Ureter (tissue), 1 donor: ENCODE measurements at places on chromosomes 12 and 14. TPM values are rescaled to one million over a fixed set of nuclear protein-coding genes. Genes with fewer than 3 reads are reported as not detected.
A peak's percentile ranks its signal among the peaks of the same experiment; 100 is the strongest.

The GRIP1 gene
- total RNA-seq, result 31.1 TPM

The CLEC1B gene
- total RNA-seq, result not detected

The NRIP2 gene
- total RNA-seq, result 3.6 TPM

The ITGB7 gene
- 15.8 TPM for total RNA-seq

The TECPR2 gene
- 36.3 TPM for total RNA-seq

DNA sequence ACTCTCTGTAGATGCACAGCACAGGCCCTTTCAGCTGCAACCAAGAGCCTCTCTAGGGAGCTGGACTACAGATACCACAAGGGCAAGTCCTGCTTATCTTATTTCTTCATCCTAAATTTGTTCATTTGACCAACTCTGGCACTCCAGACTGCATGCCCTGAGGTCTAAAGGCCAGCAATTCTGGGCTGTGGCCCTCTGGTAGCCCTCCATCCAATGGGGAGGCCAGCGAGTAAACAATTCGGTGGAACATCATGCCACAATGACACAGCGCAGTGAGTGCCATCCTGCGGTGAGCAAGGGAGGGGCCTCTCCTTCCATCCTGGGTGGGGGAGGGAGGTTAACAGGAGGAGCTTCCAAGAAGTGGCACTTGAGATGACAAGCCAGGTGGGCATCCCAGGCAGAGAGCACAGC lies 652 bp upstream of the SELPLG start:
- no peak for DNase-seq

DNA sequence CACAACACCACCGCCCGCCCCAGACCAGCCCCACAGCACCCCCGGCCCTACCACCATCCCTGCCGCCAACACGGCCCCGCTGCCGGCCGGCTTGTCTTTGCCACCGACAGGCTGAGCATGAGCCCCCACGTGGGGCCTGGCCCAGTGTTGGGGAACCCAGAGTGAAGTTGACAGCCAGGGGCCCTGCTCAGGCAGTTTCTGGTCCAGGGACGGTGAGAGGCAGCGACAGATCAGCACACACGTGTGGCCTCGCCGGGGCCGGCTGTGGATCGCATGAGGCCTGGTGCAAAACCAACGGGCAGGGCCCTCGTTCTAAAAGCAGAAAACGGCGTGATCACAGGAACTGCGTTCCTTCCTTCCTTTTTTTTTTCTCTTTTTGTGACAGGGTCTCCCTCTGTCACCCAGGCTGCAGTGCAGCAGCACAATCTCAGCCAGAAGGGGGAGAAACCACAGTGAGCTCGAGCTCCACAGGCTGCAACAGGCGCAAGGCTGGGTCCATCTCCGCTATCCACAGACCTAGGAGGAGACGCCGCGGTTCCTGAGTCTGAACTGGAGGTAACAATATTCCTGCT lies 50.5 kb upstream of the FBRSL1 start:
- DNase-seq, result no peak

DNA sequence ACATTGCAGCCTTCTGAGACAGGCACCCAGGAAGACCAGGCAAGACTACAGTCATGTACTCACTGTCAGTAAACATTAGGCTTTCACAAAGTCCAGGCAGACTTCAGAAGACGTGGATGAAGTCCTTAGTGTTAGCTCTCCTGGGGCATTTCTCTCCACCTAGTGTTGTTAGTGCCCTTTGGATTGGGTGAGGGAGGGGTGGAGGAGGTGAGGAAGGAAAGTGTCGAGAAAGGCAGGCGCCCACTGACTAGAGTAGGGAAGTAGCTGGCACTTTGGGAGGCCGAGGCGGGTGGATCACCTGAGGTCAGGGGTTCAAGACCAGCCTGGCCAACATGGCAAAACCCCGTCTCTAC lies 20.2 kb downstream of the TMEM229B start:
- DNase-seq, result no peak

DNA sequence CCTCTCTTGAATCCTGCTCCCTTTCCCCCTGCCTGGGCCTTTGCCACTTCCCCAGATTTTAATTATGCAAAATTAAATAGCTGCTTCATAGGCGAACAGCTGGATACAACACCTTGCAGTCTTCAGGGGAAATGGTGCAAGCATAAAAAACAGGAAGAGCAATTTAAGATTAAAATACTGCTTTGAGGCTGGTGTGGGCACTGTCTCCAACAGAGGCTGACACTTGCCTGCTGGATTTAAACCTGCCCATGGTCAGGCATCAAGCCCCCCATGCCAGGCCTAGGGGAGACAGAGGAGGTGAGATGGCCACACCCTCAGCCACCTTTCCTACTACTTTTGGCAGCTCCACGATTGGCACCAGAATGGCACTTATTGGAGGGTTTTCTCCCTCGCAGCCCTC lies 110.1 kb upstream of the DIO3 start:
- no peak for DNase-seq

- DNase-seq, result peak; percentile 90
These were observed at the start of gene GPX2 for GRCh38 chr14:64942531-64943111. Gene GPX2 (minus strand): TSS chr14:64942745. CDS start chr14:64942726, 19 bp downstream.

DNA sequence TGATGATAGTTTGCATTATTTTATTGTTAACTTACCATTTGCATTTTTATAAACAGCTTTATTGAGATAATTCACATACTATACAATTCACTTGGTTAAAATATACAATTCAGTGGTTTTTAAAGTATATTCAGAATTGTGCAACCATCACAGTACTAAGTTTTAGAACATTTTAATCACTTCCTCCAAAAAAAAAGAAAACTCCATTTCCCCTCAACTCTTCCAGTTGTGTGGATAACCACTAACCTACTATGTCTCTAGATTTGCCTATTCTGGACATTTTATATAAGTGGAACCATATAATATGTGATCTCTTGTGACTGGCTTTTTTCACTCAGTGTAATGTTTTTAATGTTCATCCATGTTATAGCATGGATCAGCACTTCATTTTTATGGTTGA lies 41.3 kb downstream of the WNK1 start:
- DNase-seq, result no peak

DNA sequence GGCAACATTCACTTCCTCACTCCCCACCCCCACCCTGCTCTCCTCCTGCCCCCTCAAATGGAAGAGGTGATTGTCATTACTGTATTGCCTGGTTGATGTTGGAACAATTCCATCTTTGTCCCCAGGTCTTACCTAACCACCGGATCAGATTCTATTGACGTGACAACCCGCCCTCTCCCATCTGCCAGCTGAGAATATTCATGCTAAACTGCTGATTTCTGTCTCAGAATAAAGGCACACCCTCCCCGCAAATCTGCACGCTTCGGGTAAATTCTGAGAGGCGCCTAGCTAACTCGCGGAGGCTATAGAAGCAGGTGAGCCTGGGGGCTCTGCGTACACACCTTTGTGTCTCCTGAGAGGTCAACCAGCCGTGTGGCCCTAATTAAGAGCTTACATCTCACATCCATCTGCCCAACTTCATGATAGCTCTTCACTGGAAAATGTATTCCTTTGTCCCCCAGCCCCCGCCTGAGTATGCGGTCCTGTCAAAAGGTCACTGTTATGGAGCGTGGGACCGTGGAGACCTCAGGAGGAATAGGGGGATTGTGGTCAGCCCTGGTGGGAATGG lies 1054.3 kb downstream of the VRK1 start:
- DNase-seq, result no peak

DNA sequence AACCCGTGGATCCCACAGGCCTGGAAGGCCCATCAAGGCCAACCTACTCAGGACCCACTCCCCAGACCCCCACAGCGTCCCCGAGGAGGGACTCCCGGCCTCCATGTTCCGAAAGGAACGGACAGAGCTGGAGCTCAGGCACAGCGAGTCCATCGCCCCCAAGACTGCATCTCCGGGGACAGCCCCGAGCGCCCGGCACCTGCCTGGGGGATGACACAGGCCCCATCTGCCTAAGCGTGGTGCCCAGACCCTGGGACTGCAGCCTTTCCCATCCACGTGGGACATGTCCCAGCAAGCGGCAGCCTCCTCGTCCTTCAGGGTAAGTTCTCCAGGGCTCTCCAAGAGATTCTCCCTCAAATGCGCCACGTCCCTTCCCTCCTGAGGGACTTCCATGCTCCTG lies 12.1 kb upstream of the DIO3 start:
- DNase-seq, result no peak

- no peak for DNase-seq
These were observed 45.6 kb upstream of the BCL2L14 start for GRCh38 chr12:12024911-12025682.

DNA sequence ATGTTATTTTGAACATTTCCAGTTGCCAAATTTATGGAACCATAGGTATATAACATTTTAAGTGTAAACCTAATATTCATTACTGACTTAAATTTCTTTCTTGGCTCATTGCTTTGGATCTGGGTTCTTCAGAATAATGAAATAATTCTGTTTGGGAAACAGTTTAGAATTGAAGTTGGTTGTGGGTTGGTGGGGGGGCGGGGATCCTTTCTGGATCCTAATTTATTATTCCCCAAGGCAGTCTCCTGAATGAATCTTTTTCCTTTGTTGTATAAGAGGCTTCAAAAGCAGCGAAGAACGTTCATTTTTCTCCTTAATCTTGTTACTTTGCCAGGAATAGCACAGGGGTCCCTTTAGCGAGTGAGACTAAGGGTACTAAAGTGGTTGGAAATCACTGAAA lies 325.5 kb downstream of the FOXG1 start:
- no peak for DNase-seq

- DNase-seq, result no peak
These were observed 71.1 kb downstream of the FUT8 start for GRCh38 chr14:65483647-65484046.

DNA sequence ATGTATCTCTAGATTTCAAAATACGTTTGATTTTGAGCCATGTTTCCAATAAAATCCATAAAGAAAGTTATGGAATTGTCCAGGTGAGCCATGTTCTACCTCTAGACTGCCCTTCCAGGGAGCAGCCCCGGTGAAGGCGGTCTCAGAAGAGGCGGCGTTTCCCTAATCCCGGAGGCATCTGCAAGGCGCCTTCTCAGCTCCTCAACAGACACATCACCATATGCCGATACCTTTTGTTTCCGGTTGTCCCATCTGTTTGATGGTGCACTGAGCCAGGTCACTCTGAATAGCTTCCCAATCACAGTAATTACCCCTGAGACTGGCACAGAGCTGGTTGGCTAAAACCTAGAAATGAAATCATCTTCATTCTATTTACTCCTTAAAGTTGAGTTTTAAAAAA lies 305.5 kb upstream of the FKBP4 start:
- DNase-seq, result no peak

DNA sequence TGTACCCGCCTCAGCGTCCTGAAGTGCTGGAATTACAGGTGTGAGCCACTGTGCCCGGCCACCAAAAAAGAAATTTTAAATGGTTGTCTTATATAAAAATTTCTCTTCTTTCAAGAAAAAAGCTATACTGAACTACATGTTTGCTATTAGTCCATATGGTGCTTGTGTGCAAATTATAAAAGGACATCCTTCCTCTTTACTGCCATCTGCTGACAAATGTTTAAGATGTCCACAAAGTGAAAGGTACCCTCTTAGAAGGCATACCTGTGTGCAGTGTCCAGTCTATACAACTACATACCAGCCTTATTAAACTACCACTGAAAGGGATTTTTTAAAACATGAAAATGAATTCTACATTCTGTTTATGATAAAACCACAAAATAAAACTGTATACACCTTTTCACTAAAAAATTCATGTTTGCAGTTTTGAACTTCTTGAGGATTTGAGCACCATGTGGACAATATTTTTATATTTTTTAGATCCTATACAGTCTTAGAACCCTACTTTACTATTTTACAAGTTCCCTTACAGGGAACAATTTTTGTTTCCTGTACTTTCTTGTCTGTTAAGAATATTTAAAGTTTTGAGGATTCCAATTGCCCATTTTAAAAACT lies 32.8 kb upstream of the TOMM20L start:
- DNase-seq, result no peak

DNA sequence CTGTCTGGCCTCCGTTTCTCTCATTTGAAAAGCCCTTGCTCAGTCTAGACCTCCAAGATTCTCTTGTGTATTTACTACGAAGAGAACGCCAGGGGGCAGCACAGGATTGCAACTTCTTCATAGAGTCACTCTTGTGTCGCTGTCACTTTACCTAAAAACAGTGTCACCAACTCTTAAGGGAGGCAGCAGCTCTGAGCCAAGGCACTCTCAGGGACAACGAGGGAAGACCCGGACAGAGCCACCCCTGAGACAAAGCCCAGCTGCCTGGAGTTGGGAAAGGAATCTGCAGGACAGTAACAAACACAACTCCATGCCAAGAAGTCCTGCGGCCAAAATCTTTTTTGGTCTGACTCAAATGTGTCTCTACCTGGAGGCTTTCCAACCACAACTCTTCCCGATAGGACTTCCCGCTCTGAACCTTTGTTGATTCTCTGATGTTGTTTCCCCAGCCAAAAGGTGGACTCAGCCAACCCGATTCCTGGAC lies 9.6 kb upstream of the RPAP3 start:
- peak; percentile 83 for DNase-seq

GRCh38 chr12:91347481-91348214 lies 165.0 kb upstream of the DCN start:
- DNase-seq, result no peak

- DNase-seq, result no peak
These were observed 57.4 kb downstream of the CMAS start for GRCh38 chr12:22103418-22103817.

DNA sequence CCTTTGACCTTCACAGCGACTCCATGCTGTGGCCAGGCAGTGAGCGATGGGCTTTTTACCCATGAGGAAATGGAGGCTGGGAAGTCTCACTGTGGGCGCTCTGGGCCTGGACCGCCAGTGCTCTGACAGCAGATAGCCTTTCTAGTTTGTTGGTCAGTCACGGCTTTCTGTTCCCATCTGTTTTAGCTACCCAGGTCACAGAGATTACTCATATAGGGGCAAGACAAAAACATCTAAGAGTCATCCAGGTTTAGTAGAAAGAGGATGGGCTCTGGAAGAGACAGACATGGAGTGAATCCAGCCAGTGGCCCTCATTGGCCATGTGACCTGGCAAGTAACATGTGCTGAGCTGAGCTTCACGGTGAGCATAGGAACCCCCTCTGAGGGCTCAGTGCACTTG lies 68.6 kb downstream of the MARK3 start:
- DNase-seq, result no peak
